Vagina (tissue), 2 donors: ENCODE measurements at places on chromosomes 6 and 20.

DNA sequence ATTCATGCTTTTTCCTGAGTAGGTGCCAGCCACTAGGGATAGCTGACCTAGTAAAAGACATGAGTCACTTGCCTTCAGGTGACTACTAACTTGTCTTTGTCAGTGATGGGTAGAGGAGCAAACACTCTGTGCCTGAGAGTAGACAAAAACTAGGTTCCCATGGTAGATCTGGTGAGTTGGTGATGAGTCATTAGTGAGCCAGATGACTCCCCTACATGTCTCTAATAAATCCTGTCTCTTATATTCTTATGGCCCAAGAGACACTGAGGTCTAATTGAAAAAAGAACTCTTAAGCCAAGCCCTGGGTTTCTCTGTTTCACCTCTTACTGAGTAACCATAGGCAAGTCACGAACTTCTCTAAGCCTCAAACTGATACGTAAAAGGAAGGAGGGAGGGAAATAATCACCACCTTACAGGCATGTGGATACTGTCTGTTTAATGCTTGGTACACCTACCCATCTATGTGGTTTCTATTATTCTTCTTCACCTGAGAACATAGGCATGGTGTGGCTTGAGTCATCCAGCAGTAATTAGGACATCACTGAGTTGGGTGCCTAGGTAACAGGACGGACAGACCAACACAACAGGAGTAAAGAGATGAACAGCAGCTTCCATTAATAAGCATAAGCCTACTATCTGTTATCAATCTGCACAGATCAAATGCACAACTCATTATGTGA lies 20.3 kb downstream of the TTPAL start:
- DNase-seq = no peak

DNA sequence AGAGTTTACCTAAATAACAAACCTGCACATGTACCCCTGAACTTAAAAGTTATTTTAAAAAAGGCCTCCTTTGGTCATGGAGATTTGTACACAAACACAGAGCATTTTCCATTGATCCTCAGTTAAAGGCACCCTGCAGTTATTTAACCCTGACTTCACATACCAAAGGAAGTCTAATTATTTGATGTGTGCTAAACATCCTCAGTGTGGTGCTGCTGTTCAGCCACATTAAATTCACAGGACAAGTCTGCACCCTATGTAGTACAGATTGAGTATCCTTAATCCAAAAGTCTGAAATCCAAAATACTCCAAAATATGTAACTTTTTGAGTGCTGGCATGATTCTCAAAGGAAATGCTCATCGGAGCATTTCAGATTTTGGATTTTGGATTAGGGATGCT lies 21.4 kb downstream of the KCNQ5 start:
- no peak for DNase-seq

DNA sequence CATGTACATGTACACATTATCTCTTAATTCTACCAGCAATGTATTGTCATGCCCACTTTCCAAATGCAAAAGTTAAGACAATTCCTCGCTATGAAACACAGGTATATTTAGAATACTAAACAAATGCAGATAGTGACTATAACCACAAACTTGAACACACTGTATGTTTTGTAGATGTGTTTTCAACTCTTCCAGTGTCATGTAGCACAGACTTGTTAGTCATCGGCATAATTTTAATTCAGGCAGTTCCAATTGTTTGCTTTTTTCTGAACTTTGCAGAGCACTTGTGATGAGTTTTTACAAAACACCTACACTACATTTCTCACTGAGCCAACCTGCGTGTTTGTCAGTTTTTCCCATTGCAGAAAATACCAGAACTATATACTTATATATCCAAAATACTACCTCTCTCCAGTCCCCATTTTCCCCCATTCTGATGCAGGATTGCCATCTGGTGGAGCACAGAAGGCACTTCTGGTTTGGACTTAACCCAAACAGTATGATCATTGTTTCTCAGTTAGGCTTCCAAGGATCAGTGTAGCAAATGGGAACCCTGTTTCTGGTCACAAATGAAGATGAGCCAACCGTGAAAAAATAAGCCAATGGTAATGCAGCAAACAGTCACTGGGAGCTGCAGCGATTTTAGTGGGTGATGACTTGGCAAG lies 143.4 kb downstream of the ADGRB3 start:
- no peak for DNase-seq

GRCh38 chr6:155260686-155261085 lies 3.1 kb upstream of the CLDN20 start:
- DNase-seq = no peak

GRCh38 chr6:1574890-1575209 lies 34.9 kb upstream of the FOXC1 start:
- DNase-seq = no peak

- DNase-seq = no peak
Measured at GRCh38 chr6:30806581-30807183, 62.3 kb upstream of the IER3 start.

GRCh38 chr20:57309544-57310115 lies 20.0 kb upstream of the SPO11 start:
- DNase-seq = no peak

DNA sequence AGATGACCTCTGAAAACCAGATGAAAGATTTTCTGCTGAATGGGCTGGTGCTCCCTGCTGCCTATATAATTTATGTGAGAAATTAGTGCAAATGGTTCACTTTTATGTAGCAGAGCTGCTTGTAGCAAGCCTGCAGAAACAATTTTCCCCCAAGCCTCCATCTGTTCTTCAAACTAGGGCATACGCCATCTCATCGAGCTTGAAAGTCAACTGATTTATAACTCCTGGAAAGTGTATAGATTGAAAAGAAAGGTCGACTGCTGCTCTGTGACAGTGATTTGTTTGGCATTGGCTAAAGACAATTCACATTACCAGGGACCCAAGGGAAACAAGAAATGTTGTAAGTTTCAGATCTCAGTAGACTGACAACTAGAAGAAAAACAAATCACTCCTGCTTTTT lies 93.3 kb downstream of the PACRG start:
- DNase-seq = no peak

DNA sequence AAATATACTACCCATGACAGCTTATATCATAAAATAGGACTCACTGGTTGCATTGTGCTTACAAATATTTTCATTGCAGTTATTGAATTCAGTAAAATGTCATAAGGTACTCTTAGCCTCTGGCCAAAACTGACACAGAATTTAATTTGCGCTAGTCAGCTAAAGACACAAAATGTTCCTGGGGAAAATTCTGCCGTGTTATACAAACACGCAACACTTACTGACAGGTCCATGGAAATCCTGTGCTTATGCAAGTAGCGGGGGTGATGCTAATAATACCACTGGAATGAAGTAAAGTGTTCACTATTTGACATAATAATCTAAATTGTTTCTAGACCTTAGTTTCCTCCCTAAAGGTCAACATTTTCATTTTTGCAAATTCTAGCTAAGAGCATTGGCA lies 354.4 kb upstream of the RSPO3 start:
- DNase-seq = no peak

DNA sequence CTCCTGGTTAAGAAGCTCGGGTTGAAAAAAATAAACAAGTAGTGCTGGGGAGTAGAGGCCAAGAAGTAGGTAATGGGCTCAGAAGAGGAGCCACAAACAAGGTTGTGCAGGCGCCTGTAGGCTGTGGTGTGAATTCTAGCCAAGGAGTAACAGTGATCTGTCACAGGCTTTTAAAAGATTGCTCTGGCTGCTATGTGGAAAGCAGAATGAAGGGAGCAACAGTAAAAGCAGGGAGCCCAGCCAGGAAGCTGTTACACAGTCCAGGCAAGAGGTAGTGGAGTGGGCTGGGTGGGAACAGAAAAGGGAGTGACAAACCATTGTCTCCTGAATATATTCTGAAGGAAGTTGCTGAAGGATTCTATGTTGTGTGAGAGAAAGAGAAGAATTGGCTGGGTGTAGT lies 2.0 kb downstream of the HFE start:
- no peak for DNase-seq

GRCh38 chr6:163900570-163900969 lies 486.1 kb downstream of the QKI start:
- DNase-seq = no peak

- no peak for DNase-seq
Measured at GRCh38 chr20:38935967-38936407, 9.8 kb downstream of the FAM83D start.

DNA sequence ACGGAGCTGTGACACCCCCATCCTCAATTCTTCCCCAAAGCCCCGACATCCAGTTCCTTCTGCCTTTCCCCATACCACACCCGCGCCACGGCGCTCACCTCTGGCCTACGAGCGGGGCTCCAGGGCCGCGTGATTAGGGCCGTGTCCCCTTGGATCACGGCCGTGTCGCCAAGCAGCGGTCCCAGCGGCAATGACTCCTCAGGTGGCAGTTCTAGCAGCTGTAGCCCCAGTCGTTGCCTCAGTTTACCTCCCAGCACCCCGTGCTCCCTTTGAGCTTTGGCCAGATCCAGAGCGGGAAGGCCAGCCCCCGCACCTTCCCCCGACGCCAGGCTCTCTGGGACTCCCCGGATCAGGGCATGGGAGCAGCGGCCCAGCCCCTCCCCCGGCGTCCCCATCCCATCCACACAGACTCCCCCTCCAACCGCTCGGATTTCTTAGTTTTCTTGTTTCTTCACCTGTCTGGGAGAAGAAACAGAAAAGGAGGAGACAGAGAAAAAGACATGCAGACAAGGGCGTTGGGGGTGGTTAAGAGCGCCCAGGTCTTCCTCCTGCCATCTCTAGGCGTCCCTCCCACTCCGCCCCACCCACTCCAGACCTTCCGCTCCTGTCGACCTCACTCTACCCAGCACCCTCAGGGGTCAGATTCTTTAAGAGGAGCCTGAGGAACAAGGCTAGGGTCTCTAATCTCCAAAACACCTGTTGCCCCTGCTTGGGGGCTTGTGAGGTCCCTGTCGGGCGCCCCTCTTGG lies at the start of gene DDAH2:
Gene DDAH2 (minus strand): TSS at position 533 of the 748 bp plus-strand sequence. CDS start 138 bp downstream, at position 395.
- DNase-seq = no peak

DNA sequence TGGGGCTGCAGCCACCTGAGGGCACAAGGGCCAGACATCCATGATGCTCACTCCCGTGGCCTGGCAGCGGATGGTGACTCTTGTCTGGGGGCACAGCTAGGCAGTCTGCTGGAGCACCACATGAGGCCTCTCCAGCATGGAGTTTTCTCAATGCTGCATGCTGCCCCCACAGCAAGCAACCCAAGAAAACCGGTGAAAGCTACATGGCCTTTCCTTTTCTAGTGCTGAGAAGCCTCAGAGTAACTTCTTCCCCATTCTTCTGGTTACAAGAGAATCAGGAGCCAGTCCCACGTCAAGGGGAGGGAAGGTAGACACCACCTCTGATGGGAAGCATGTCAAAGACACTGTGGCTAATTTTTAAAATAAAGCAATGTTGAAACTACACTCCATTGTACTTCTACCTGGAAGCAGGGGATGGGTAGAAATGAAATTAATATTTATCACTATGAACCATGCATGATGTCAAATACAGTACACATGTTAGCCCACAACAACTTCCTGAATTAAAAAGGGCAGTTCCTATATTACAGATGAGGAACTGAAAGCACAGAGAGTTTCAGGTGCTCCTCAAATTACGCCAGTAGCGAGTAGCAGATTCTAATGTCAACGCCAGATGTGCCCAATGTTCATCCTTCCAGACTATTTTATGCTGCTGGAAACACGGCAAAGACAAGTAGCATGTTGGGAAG lies 101.5 kb downstream of the LAMP5 start:
- no peak for DNase-seq

DNA sequence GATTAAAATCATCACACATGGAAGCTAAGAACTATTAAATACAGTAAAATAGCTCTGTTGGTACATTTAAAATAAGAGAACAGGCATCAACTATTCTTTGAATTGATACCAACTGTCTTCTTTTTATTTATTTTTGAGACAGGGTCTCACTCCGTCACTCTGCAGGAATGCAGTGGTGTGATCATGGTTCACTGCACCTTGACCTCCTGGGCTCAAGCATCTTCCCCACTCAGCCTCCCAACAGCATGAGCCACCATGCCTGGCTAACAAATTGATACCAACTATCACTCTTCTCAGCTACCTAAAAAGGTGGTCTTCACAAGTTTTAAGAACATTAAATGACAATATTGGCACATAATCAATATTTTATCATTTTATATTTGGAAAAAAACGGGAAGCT lies 7.8 kb upstream of the PNISR start:
- DNase-seq = no peak

DNA sequence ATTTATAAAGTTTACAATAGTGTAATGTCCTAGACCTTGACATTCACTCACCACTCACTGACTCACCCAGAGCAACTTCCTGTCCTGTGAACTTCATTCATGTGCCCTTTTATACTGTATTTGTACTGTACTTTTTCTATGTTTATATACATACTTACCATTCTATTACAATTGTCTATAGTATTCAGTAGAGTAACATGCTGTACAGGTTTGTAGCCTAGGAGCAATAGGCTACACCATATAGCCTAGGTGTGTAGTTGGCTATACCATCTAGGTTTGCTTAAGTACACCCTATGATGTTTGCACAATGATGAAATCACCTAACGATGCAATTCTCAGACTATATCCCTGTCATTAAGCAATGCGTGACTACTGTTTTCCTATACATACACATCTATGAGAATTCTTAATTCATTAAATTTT lies 17.5 kb downstream of the EDEM2 start:
- no peak for DNase-seq

DNA sequence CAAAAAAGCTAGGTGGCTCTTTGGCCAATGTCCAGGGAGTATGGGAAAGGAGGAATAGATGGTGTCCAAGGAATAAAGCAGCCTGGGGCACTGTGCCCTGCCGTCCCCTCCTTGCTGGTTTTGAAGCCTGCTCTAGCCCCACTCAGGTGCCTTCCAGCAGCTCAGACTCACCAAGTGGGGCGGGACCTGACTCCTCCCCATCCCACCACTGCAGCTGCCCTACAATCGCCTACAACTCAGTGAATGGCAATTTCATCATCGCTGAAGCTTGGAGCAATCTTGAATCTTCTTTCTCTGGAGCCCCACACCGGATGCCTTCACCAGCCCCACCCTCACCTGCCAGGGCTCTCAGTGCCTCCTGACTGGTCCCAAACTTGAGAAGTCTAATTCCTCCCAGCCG lies 56.4 kb upstream of the NXT1 start:
- no peak for DNase-seq

DNA sequence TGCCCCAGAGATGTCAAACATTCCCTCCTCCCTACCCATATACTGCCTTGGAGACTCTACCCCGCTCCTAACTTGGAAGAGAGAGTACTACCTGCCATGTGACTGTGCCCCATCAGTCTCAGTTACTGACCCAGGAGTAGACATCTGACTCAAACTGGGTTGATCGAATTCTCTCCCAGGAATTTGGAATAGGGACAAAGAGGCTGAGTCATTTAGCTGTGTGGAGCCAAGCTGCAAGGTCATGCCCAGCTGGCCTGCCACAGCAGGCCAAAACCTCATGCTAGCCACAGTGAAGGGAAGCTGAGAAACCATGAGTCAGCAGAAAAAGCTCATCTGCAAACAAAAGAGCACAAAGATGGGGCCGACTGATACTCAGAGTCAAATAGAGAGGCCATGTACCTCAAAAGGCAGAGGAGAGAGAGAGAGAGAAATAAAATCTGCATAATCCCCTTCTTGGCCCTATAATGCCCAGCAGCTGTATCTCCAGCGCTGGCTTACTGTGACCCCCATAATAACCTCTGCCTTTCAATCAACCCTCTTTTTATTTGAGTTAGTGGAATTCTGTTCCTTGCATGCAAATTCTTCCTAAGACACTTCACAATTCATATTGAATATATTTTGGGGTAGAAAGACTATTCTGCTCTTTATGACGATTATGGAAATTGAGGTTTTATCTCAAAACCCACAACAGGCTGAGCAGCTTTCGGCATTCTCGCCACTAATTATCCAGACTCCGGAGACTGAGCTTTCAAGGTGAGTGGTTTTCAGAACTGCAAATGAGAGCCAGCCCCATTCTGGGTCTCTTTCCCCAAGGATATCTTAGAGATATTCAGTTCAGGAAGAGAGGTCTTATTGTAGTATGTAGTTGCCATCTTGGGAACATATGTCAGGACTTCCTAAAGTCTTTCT lies 21.4 kb upstream of the AKIRIN2 start:
- no peak for DNase-seq
